ENCODE measurements at places on chromosomes 6 and 20. TPM values are rescaled to one million over a fixed set of nuclear protein-coding genes. Genes with fewer than 3 reads are reported as not detected.

- H3K4me3 ChIP-seq = no peak overlapping the region
- H3K27me3 ChIP-seq = no peaks in the 10 kb centered on the region
- no peaks in the 10 kb centered on the region for H3K4me1 ChIP-seq
Observed at GRCh38 chr6:130070792-130071191, 52.4 kb downstream of the L3MBTL3 start.

DNA sequence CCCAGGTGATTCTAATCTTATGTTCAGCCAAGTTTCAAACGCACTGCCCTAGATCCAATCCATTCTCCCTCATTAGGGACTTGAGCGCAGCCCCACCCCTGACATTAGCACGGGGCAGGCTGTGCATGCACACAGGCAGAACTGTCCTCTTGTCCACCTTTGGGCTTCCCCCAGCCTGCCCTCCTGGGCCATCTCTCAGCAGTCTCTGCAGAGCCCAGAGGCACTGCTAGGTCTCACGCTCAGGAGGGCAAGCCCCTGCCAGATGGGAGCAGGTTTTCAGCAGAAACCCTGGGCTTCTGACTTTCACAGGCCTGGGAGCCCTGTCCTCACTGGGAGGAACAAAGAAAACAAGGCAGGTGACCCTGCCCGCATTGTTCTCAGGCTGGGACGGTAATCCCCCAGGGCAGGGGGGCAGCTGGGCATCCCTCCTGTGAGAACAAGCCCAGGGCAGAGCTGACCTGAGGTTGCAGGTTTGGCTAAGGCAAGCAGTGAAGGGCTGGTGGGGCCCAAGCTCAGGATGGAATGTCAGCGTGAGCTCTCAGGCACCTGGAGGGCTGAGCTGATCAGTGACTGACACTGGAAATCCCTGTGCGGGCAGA lies 24.5 kb downstream of the KCNK5 start:
- no peak overlapping the region for H3K4me3 ChIP-seq
- no peaks in the 10 kb centered on the region for H3K27me3 ChIP-seq
- no peaks in the 10 kb centered on the region for H3K4me1 ChIP-seq
- no peak for DNase-seq

The PNPLA1 gene
- not detected for total RNA-seq

DNA sequence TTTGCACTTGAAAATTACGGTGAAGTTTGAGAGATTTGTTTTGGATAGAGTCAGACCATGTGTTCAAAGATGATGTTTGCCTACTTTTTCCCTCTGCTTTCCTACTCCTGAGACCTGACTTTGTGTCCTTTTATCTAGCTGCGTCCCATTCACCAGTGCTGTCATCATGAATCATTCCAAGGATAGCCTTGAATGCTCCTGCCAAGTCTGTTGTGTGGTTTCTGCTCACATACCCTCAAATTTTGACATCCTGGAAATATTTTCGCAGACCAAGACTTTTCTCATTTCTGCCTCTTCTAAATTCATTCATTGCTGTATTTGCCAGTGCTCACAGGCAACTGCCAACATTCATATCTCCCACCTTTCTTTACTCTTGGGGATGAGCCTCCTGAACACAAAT lies 175.9 kb upstream of the SCGN start:
- DNase-seq = no peak
- H3K27ac ChIP-seq = no peak overlapping the region
- no peaks in the 10 kb centered on the region for H3K4me1 ChIP-seq

DNA sequence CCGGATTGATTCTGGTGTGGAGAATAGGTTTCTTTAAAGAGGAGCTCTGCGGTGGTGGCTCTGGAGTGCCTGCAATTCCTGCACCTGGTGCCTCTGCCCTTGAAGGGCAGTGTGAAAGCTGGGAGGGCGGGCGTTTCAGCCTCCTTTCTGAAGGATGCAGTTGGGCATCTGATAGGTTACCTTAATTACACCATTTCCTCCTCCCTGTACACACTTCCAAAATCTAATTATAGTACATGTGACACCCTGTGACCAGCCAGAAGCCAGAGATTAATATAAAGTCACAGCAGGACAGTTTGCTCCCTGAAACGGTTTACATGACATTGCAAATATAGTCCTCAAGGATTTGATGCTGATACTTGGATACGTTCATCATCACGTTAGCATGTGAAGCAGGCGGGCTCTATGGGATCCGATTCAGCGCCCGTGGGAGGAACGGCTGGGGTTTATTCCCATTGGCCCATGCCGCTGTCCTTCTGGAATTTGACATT lies 548.2 kb downstream of the QKI start:
- peak overlapping the region; percentile 95 for H3K27ac ChIP-seq
- H3K27me3 ChIP-seq = no peaks in the 10 kb centered on the region
- DNase-seq = peak; percentile 59
- no peaks in the 10 kb centered on the region for H3K36me3 ChIP-seq
- H3K4me1 ChIP-seq = peaks cover 68% of the 10 kb centered on the region
- H3K4me3 ChIP-seq = peak overlapping the region; percentile 27

DNA sequence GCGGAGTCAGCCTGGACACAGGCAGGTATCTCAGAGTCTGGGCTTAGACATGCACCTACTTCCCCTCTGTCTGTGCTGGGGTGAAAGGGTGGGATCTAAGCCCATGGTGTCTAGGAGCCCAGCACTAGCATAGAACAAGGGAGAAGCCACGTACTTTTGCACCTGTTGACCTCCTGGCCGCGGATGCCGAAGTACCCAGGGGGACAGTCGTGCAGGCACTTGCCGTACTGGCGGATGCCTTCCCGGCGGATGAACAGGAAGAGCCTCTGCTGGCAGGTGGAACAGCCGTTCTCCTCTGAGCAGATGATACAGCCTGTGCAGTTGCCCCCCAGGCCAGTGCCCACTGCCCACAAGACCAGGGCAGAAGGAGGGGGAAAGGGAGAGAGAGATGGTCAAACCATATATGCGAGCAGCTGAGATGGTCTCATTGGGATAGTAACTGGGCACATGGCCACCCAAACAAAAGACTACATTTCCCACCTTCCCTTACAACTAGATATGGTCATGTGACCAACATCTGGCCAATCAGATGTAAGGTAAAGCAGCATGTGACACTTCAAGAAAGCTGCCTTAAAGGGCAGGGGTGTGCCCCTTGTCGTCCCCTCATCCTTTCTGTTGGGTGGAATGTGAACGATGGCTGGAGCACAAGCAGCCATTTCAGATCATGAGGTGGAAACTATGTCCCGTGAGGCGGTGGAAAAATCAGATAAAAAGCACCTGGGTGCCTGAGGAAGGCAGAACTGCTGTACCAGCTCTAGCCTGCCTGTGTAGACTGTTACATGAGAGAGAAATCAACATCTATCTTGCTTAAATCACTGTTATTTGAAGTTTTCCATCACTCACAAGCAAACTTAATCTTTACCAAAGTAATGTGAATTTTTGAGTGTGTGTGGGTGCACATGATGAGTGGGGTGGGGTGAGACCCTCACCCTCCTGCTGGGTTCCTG lies 34.0 kb downstream of the RSPO4 start:
- no peak for DNase-seq
- no peaks in the 10 kb centered on the region for H3K36me3 ChIP-seq
- no peak overlapping the region for H3K27ac ChIP-seq
- H3K4me3 ChIP-seq = no peak overlapping the region

The HSD17B8 gene
- 10.3 TPM for total RNA-seq

DNA sequence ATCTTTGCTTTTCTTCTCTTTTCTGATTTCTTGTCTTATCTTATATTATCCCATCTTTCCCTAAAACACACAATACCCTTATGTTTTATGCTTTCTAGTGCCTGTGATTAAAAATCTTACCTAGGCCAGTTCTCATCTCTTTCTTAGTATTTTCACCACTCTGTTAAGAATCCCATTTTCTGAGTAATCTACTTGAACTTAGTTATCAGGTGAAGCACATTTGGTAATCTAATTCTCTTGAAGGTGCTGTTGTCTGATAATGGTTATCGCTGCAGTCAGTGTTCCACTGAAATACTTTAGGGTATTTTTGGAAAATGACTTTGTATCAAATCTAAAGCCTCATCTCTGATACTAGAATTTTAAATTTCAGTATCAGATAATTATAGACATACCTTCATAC lies 192.5 kb upstream of the MAN1A1 start:
- DNase-seq = no peak
- H3K4me1 ChIP-seq = no peaks in the 10 kb centered on the region
- H3K27me3 ChIP-seq = no peaks in the 10 kb centered on the region
- no peak overlapping the region for H3K27ac ChIP-seq
- H3K4me3 ChIP-seq = no peak overlapping the region

The SMOC2 gene
- 90.3 TPM for total RNA-seq

All from psoas muscle (tissue), 8 donors.